ENCODE measurements at places on chromosomes 2 and 18.

DNA sequence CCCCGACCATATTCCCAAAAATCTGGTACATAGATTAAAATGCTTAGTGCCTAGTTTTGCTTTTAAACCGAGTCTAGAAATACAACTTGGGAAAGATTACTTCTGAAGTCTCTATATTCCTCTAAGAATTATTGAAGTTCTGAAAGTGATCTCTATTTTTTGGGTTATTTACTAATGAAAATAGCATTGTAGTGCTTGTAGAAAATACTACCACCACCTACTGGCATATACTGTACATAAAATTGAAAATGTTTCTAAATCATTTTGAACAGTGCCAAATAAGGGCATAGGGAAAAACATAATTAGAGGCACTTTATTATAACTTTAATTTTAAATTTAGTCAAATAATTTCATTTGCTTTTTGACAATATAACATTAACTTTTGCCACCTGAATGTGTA lies 1399.6 kb upstream of the ZEB2 start:
- DNase-seq: no peak

DNA sequence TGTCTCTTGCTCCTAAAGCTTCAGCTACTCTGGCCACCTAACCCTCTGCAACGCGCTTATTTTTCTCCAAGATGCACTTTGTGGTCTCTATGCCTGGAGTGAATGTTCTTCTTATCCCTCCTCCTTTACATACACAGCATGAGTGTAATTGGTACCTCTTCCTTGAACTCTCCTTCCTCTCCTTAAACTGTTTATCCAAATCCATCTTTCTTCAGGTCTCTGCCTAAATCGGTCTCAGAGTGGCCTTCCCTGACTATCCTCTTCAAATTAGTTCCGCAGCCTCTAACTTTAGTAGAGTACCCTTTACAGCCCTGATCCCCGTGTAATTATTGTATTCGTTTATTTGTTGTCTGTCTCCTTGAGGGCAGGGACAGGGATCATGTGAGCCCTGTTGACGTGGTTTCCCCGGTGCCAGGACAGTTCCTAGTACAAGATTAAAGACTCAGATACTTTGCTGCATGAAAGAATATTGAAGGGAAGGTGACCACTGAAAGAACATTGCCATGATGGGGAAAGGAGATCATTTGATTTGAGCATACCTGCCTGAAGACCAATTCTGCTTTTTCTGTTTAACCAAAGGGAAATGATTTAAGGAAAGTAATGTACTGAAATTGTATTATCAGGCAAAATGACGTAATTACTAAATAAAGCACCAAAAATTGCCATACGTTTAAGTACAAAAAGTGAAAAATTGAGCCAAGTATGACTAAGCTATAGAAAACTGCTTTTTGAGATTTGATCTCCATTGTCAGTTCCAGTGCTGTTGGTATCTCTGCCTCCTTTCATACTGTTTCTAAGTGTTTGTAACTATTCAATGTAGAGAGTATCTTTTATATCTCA lies 1.2 kb downstream of the CNOT9 start:
- no peak for DNase-seq

GRCh38 chr18:11932393-11932792 lies 24.3 kb upstream of the MPPE1 start:
- no peak for DNase-seq

DNA sequence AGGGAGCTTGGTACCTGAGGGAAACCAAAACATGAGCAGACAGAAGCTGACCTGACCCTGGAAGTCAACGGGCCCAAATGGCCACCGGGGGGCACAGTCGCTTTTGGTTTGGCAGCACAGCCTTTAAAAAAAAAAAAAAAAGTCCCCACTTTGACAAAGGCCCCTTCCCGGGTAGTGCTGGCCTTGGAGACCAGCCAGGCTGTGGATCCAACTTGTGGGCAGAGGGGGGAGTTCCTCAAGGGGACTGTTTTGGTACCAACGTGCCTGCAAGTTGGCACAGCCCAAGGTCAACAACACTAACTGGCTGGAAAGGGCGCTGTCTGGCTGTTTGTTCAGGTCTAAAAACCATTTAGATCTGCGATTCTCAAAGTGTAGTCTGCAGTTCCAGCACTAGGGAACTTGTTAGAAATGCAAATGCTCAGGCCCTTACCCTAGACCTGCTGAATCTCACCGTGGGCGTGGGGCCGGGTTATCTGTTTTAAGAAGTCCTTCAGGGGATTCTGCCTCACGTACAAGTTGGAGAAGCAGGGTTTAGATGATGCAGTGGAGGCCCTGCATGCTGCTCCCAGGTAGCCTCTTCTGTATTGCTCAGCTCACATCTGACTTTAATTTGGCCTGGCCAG lies 83.0 kb downstream of the LPIN1 start:
- peak; percentile 53 for DNase-seq

DNA sequence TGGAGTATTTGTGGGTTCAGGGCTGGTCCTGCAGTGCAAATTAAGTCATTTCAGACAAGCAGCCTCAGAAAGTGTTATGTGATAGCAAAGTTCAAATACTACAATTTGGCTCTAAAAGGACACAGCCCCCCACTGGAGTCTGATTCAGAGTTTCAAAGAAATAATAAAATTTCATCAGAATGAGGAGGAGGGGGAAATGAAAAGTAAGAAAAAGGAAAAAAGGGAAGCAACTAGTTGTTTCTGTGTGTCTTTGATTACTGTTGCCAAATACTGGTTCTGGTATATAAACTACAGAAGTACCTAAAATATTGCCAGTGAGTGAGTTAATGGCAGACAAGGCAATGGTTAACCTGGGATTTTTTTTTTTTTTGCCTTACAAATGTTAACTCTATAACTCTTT lies 773.9 kb downstream of the BCL11A start:
- no peak for DNase-seq

GRCh38 chr18:68887410-68887809 lies 89.5 kb downstream of the CCDC102B start:
- no peak for DNase-seq

GRCh38 chr2:235950473-235950809 lies 217.7 kb downstream of the GBX2 start:
- no peak for DNase-seq

DNA sequence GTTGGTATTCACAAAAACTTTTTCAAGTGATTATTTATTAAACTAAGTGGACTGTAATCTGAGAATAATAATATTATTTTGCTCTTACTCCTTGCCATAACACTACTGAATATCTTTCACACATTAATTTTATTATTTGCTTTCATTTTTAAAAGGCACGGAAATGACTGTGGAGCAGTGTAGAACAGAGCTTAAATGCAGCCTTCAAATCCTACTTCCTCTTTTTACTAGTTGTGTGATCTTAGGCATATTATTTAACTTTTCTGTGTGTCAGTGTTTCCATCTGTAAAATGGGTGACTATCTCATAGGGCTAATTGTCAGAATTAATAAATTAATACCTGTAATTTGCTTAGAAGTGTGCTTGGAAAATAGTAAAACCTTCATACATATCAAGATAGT lies 55.5 kb upstream of the SLC8A1 start:
- no peak for DNase-seq

DNA sequence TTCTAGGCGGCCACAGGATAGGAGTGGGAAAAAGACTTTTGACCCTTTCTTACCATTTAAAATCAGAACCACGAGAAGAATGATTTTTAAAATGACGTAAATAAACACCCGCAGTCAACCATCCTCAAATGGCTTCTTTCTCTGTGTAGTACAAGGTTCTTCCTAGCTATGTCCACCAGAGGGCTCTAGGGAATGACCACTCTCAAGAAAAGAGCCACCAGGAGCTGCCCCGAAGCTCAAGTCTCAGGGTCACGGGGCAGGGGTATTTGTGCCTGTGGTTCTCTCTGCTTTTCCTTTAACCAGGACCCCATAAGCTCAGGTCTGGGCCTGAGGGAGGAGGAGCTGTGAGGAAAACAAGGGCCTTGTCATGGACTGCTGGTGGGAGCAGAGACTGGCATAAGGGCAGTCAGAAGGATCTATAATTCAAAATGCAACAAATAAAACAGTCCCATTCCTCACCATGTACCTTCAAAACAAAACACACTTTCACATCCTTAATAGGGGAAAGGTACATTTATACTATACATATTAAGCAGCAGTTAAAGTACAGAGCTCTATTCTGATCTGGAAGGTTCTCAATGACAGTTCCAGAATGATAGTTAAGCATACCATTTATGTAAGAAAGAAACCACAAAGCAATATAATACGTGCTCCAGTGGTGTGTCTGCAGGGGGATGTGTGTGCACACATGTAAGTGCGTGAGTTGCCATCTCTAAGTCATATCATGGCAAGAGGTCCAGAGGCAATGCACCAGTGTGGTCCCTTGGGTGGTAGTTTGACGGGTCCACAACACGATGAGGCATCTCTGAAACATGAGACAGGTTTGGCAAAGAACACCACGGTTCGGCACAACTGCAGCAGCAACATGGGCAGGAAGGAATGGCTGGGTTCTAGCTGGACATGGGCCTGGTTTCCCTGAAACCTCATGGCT lies 18.6 kb downstream of the LYPD1 start:
- DNase-seq: no peak

DNA sequence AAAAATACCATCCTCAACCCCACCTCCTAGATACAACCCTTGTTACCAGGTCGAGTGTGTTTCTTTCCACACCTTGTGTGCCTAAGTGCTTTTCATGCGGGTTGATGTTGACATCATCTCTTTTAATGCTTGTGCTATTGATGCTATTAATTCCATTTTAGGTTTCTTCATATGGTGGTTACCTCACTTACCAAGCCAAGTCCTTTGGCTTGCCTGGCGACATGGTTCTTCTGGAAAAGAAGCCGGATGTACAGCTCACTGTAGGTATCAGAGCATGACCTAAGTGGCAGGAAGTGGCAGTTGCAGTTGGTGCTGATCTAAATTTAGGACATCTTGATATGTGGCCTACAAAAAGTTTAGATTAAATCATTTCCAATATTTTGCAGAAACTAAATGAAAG lies 149.9 kb upstream of the TTC39C start:
- no peak for DNase-seq

DNA sequence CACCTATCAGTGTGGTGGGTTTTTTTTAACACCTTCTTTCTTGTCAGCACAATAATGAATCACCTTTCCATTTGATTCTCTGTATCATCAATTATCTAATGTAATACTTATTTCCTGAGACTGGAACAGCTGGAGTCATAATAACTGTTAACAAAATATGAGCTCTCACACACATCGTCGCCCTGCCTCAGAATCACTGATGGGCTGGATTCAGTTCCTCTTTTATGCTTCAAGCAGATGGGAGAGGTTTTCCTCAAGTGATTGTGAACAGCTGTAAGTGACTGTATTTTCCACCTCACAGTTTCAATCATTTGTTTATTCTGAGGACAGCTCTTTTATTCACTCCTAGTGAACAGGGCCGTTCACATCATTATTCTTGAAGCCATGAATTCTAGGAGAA lies 330.2 kb downstream of the DSC3 start:
- no peak for DNase-seq

DNA sequence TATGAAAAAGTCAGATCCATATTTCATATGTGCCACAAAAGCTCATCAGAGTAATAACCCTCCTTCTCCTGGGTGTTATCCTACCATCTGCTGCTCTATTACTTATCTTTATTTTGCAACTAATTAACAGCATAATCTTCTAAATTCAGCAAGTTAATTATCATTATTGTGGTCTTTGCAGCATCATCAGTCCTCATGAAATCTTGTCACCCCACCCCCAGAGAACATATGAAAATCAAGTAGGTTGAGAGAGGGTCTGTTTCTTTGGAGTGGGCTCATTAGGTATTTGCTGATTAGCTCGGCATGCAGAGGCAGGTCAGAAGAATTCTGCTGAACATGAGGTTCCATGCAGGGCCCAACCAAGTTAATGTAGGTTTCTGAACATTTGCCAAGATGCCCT lies 64.8 kb downstream of the ATF2 start:
- peak; percentile 13 for DNase-seq

DNA sequence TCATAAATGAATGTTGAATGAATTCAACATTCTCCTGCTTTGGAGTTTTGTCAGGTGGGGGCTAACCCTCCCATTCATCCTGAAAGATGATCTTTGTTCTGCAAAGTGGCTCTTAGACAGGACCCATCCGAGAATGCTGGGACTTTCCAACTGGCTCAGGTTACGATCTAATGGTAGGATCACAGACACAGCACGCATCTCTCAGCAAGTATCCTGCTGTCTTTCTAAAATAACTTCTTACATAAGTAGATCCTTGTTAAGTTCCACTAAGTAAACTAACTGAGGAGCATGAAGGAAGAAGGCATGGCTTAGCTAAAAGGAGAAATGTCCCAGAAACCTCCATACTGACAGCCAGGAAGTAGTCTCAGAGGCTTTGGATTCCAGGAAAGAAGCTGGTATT lies 23.7 kb downstream of the CYP27A1 start:
- DNase-seq: no peak

DNA sequence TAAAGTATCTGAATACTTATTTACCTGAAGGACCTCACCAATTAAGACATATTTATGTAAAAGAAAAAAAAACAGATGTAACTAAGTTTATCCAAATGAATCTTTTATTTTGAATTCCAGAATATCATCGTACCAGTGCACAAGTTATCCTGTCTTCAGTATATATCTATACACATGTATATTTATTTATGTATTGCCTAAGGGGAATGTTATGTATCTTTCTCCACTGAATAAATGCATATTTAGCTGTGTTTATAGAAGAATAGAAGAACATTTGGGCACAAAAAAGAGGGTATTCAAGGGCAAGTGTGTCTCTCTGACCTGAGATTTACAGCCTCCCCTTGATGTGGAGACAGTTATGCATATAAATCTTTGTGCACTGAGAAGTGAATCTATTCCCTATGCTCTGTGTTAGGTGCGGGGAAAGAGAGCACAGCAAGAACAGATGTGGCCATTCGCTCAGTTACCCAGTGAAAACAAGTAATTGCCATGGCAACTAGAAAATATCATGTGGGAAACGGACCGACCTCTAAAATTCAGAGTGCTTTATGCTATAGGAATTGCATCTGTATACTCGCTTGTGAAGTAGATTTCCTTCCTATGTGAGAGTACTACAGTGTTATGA lies 39.5 kb upstream of the ASXL3 start:
- DNase-seq: no peak

GRCh38 chr2:214587442-214587841 lies 176.6 kb downstream of the VWC2L start:
- no peak for DNase-seq

GRCh38 chr2:120044336-120044735 lies 31.5 kb downstream of the EPB41L5 start:
- DNase-seq: no peak

DNA sequence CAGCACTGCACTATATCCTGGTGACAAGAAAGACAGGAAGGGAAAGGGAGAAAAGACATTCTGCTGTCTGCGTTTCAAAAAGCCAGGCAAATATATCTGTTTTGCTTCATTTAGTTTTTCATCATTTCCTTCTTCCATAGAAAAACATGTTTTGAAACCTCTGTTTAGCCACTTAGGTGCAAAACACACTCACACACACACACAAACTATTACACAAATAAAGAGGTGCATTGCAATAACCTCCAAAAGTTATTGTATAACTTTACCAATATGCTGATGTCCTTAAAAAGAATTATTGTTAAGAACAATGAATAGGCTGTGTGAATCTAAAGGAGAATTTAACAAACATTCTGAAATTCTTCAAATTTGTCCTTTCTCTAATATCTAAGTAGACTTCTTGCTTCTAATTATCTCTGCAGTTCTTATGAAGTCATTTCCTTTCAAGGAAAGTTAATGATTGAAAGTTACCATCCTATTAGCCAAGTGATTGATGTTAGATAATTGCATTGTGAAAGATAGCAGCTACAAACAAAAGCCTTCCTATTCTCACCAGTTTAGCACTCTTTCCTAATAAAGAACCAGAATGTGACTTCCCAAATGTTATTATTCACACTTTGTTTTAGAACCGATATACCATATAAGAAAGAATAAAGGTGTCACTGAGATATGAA lies 516.7 kb downstream of the KCNJ3 start:
- no peak for DNase-seq
